Urinary bladder (tissue), 4 donors: ENCODE measurements at places on chromosomes 12 and 14.

GRCh38 chr12:49482095-49483051 lies 56.5 kb upstream of the KCNH3 start:
- no peak for DNase-seq

- DNase-seq: peak; percentile 61
Observed at GRCh38 chr14:60184146-60184904, 19.1 kb upstream of the DHRS7 start.

GRCh38 chr12:83153177-83153576 lies 466.5 kb downstream of the TMTC2 start:
- no peak for DNase-seq

- DNase-seq: no peak
Observed at GRCh38 chr14:77682158-77682553, 25.7 kb downstream of the ALKBH1 start.

- DNase-seq: no peak
Observed at GRCh38 chr12:110750784-110751461, 8.2 kb upstream of the PPP1CC start.

GRCh38 chr12:54602661-54603060 lies 14.2 kb upstream of the PPP1R1A start:
- DNase-seq: no peak

- no peak for DNase-seq
Observed at GRCh38 chr14:21653331-21653885, at the start of gene OR4E2. TSS of gene OR4E2 (plus strand) at chr14:21653835. CDS start at chr14:21665083, 11,248 bp downstream.

GRCh38 chr14:61712137-61712536 lies 16.8 kb downstream of the HIF1A start:
- DNase-seq: no peak

DNA sequence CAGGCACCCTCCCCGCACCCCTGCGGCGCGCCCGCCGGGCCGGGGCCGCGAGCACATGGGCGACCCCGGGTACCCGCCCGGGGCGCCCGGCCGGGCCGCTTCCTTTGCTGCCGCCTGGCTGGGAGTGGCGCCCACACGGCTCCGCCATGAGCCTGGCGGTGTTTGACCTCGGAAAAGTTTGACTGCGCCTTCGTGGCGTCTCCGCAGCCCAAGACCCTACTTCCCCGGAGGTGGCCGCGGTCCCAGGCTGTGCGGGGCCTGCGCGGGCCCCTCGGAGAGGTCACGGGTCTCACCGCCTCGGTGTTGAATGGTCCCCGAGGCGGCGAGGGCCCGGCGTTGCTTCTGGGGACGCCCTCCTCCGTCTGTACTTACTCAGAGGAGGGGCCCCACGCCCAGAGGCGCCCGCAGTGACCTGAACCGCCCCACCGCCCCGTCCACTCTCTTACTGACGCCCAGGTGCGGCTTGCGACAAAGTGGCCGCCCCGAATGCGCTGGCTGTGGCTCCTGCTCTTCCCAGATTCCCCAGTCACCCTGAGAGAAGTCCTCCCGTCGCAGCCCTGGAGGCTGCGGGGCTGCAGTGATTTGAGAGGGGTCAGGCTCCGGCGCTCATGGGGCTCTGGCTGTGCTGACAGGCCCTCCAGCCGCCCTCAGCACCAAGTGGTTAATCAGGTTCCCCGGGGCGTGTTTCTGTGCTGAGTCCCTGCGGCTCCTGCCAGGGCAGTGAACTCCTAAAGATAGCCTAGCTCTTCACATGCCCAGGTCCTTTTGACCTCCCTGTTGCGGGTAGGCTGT lies 5.8 kb downstream of the KMT5A start:
- no peak for DNase-seq

GRCh38 chr12:104719700-104720338 lies 238.3 kb downstream of the SLC41A2 start:
- no peak for DNase-seq

- DNase-seq: no peak
Observed at GRCh38 chr14:71741241-71741640, 191.0 kb upstream of the RGS6 start.

DNA sequence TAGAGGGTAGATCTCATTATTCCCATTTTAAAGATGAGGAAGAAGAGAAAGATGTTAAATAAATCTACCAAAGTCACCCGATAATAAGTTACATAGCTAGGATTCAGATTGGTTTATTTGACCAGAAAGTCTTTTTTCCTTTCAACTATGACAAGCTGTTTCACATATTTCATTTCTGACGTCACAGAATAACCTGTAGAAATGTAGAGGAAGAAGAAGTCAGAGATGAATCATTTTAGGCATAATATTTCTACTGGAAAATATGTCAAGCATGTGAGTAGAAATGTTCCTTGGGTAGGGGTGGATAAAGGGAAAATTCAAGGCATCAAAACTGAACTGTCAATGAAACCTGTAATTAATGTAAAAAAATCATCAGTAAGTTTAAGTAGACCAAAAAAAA lies 107.0 kb downstream of the MGST1 start:
- no peak for DNase-seq

DNA sequence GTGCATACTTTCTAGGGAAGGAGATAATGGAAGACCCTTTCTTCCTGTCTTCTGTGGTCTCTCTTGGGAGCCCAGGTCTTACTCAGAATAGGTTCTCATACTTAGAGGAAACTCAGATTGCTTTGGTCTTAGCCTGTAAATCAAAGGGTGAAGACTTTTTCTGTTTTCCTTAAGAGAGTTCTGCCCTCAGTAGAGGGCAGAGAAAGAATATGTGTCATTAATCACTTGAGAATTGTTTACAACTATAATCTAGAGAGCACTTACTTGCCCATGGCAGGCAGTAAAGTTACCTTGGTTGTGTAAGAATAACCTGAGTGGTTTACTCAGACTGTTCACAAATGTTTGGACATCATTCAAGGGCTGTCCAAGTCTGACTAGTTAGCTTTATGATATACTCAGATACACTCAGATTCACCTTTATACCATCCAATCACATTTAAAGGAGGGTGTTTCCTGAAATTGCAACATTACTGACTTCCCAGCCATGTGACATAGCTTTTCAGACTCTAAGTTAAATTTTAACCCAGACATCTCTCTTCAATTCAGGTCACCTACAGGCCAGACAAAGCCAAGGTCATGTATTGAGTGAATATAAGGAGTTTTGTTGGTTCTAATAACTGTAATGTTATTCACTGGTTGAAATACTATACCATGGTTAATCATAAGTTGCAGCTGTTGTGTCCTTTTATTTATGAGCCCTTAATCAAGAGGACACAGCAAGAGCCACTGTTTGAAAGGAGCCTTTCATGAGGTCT lies 372.2 kb downstream of the RAD51B start:
- DNase-seq: peak; percentile 71

DNA sequence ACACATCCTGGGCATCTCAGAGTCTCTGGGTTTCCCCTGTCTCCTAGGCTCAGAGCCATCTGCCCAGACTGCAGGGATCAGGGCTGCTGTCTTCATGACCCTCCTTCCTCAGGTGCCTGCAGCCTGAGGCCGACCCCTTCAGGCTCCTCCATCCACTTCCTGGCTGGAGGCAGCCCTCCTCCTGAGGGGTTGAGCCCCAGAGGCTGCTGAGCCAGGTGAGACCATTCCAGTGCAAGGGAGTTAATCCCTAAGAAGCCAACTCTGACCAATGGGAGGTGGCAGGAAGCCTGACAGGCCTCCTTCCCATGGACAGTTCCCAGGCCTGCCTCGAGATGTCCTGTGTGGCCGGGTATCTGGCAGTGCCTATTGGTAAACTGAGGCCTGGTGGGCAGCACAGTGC lies 8.4 kb upstream of the PPP4R4 start:
- DNase-seq: no peak
